ENCODE measurements at places on chromosomes 12 and 14. TPM values are rescaled to one million over a fixed set of nuclear protein-coding genes. Genes with fewer than 3 reads are reported as not detected.
A peak's percentile ranks its signal among the peaks of the same experiment; 100 is the strongest.

- H3K36me3 ChIP-seq = no peaks in the 10 kb centered on the region
- H3K4me1 ChIP-seq = no peaks in the 10 kb centered on the region
- DNase-seq = peak; percentile 70
- H3K27me3 ChIP-seq = peaks cover 4% of the 10 kb centered on the region
Measured at GRCh38 chr12:94133964-94134795, 14.2 kb upstream of the PLXNC1 start.

Gene FOXM1
- 200 TPM for total RNA-seq

Gene TMEM179
- total RNA-seq = 0.58 TPM

Gene CSRP2
- total RNA-seq = 59.6 TPM

Gene SPIC
- not detected for total RNA-seq

DNA sequence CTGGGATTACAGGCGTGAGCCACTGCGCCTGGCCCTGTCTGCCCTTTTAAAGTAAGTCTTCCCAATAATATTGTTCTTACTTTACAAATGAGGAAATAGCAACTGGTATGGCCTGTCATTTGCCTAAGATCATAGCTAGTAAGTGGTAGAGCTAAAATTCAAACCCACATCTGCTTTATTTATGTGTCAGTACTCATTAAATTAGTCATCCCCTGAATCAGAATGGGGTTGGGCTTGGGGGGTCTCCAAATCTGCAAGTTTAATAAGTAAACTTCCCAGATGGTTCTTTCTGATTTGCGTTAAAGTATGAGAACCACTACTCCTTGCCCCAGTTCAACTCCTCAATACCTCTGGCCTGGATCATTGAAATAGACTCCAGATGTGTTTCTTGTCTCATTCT is 96.2 kb downstream of the FAR2 start:
- no peaks in the 10 kb centered on the region for H3K36me3 ChIP-seq
- no peaks in the 10 kb centered on the region for H3K27me3 ChIP-seq
- DNase-seq = no peak

GRCh38 chr14:103889313-103890051 is 38.8 kb upstream of the TDRD9 start:
- no peaks in the 10 kb centered on the region for H3K27me3 ChIP-seq
- no peak overlapping the region for H3K27ac ChIP-seq
- H3K4me3 ChIP-seq = no peak overlapping the region
- H3K36me3 ChIP-seq = no peaks in the 10 kb centered on the region
- DNase-seq = no peak
- no peaks in the 10 kb centered on the region for H3K4me1 ChIP-seq

GRCh38 chr12:14905269-14906004 is 19.8 kb upstream of the MGP start:
- H3K27ac ChIP-seq = no peak overlapping the region
- no peak overlapping the region for H3K4me3 ChIP-seq
- H3K36me3 ChIP-seq = no peaks in the 10 kb centered on the region
- no peak for DNase-seq
- H3K27me3 ChIP-seq = no peaks in the 10 kb centered on the region

Gene CLEC4C
- not detected for total RNA-seq

DNA sequence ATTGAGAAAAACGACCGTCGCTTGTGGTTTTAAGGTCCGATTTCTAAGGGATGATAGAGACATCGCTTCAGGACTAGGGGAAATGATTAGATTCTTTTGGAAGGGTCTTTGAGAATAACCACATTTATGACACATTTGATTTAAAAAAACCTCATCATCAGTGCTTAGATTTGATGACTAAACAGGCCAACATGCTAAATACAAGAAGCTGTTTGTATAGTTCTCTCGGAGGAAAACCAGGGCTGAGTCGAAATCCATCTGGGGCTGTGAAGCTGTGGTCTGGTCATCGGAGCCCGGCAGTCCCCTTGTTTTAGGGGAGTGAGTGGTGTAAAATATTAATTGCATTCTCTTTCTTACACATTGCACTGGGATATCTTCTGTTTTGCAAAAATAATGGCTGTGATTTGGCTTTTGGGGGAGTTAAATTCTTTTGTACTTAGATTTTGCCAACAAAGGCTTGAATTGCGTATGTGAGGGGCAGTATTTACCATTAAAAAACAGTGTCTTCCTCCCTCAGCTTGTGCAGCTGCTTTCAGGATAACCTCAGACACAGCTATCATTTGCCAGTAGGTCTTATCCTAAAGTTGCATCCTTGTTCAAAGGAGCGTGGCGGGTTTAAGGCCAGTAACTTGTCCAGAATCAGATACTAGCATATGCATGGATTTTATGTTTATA is 550 bp downstream of the GNG2 start:
- no peaks in the 10 kb centered on the region for H3K36me3 ChIP-seq
- no peak for DNase-seq
- peak overlapping the region; percentile 18 for H3K27ac ChIP-seq
- peaks cover 13% of the 10 kb centered on the region for H3K4me1 ChIP-seq
- no peaks in the 10 kb centered on the region for H3K27me3 ChIP-seq

Gene SCNN1A
- total RNA-seq = not detected

Gene C12orf54
- total RNA-seq = not detected

GRCh38 chr12:28424965-28425364 is 234.7 kb downstream of the CCDC91 start:
- DNase-seq = no peak
- no peak overlapping the region for H3K4me3 ChIP-seq
- H3K4me1 ChIP-seq = no peaks in the 10 kb centered on the region

DNA sequence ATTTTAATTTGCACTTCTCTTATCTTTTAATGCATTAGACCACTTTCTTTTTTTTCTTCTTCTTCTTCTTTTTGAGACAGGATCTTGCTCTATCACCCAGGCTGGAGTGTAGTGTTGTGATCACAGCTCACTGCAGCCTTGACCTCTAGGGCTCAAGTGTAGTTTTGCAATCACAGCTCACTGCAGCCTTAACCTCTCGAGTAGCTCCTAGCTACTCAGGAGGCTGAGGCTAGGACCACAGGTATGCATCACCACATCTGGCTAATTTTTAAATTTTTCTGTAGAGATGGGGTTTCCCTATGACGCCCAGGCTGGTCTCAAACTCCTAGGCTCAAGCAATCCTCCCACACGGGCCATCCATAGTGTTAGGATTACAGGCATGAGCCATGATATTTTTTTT is 12.7 kb downstream of the TMED8 start:
- H3K4me3 ChIP-seq = no peak overlapping the region
- H3K4me1 ChIP-seq = no peaks in the 10 kb centered on the region
- H3K27me3 ChIP-seq = no peaks in the 10 kb centered on the region
- no peak overlapping the region for H3K27ac ChIP-seq

Gene PLCZ1
- total RNA-seq = not detected

DNA sequence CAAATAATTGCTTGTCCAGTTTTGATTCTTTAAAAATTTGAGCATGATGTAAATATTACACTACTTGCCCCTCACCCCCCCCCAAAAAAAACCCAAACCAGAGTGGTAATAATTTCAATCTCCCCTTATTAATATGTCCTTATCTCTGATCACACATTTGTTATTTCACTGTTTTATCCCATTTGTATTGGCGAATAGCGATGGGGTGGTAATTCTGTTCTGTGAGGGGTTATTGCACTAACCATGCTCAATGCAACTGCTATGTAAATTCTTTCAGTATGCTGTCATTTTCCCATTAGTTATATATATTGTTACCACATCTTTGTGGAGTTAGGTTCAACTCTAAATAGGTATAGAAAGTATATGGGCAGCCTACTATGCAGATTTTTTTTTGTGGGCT is 1.1 kb downstream of the RIMKLB start:
- no peaks in the 10 kb centered on the region for H3K27me3 ChIP-seq
- H3K36me3 ChIP-seq = peaks cover 5% of the 10 kb centered on the region
- no peak overlapping the region for H3K27ac ChIP-seq
- DNase-seq = no peak

DNA sequence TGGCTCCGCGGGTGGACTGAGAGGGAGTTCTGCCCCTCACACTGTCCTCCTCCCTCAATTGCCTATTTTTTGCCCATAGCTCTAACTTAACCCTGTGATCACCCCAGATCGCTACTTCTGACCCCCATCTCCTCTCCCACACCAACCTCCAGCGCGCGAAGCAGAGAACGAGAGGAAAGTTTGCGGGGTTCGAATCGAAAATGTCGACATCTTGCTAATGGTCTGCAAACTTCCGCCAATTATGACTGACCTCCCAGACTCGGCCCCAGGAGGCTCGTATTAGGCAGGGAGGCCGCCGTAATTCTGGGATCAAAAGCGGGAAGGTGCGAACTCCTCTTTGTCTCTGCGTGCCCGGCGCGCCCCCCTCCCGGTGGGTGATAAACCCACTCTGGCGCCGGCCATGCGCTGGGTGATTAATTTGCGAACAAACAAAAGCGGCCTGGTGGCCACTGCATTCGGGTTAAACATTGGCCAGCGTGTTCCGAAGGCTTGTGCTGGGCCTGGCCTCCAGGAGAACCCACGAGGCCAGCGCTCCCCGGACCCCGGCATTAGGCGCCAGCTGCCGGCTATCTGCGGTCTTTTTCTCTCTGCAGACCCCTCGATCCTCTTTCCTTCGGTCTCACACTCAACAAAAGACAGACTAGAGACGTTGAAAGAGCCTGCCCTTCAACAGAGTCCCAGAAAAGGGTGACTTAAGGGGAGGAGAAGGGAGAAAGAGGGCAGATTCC is 3.0 kb upstream of the TBX3 start:
- H3K36me3 ChIP-seq = no peaks in the 10 kb centered on the region
- peaks cover 60% of the 10 kb centered on the region for H3K27me3 ChIP-seq
- H3K4me1 ChIP-seq = no peaks in the 10 kb centered on the region
- no peak for DNase-seq

GRCh38 chr14:36212987-36213386 is 36.5 kb upstream of the PTCSC3 start:
- H3K4me3 ChIP-seq = no peak overlapping the region
- no peaks in the 10 kb centered on the region for H3K4me1 ChIP-seq
- no peaks in the 10 kb centered on the region for H3K36me3 ChIP-seq
- no peak overlapping the region for H3K27ac ChIP-seq
- H3K27me3 ChIP-seq = peaks cover 63% of the 10 kb centered on the region
- DNase-seq = no peak

GRCh38 chr14:23523229-23524016 is 28.1 kb downstream of the ZFHX2 start:
- no peak overlapping the region for H3K27ac ChIP-seq
- H3K36me3 ChIP-seq = no peaks in the 10 kb centered on the region
- H3K27me3 ChIP-seq = no peaks in the 10 kb centered on the region
- no peak for DNase-seq
- H3K4me1 ChIP-seq = no peaks in the 10 kb centered on the region

Gene HRK
- total RNA-seq = 0.37 TPM

- DNase-seq = no peak
- H3K4me1 ChIP-seq = peaks cover 5% of the 10 kb centered on the region
- peaks cover 5% of the 10 kb centered on the region for H3K36me3 ChIP-seq
- no peak overlapping the region for H3K4me3 ChIP-seq
- H3K27me3 ChIP-seq = no peaks in the 10 kb centered on the region
Measured at GRCh38 chr12:66154776-66155175, 15.0 kb downstream of the TMBIM4 start.

Gene ATG101
- total RNA-seq = 54.3 TPM

- DNase-seq = no peak
- H3K27ac ChIP-seq = no peak overlapping the region
- peaks cover 4% of the 10 kb centered on the region for H3K4me1 ChIP-seq
- no peak overlapping the region for H3K4me3 ChIP-seq
- no peaks in the 10 kb centered on the region for H3K36me3 ChIP-seq
Measured at GRCh38 chr14:74865156-74865555, 10.8 kb downstream of the PROX2 start.

All from A673 (cell line).